Calu3 (cell line): ENCODE measurements at places on chromosomes 5 and 9. TPM values are rescaled to one million over a fixed set of nuclear protein-coding genes. Genes with fewer than 3 reads are reported as not detected.

GRCh38 chr9:129412814-129413536, 207.9 kb downstream of the C9orf50 start:
- peaks cover 28% of the 10 kb centered on the region for H3K36me3 ChIP-seq
- no peaks in the 10 kb centered on the region for H3K27me3 ChIP-seq
- H3K27ac ChIP-seq, result peak overlapping the region; percentile 92
- peak overlapping the region; percentile 55 for H3K4me3 ChIP-seq
- peak; percentile 27 for DNase-seq
- peaks cover 30% of the 10 kb centered on the region for H3K4me1 ChIP-seq

- H3K27ac ChIP-seq, result no peak overlapping the region
- no peaks in the 10 kb centered on the region for H3K36me3 ChIP-seq
- no peaks in the 10 kb centered on the region for H3K27me3 ChIP-seq
- DNase-seq, result no peak
- H3K4me1 ChIP-seq, result no peaks in the 10 kb centered on the region
- H3K4me3 ChIP-seq, result no peak overlapping the region
Observed at GRCh38 chr5:92313385-92313784, 930.3 kb upstream of the ARRDC3 start.

- H3K4me1 ChIP-seq, result no peaks in the 10 kb centered on the region
- H3K36me3 ChIP-seq, result no peaks in the 10 kb centered on the region
- no peak overlapping the region for H3K27ac ChIP-seq
- H3K27me3 ChIP-seq, result peaks cover 29% of the 10 kb centered on the region
Observed at GRCh38 chr9:88969646-88970373, 21.5 kb upstream of the S1PR3 start.

DNA sequence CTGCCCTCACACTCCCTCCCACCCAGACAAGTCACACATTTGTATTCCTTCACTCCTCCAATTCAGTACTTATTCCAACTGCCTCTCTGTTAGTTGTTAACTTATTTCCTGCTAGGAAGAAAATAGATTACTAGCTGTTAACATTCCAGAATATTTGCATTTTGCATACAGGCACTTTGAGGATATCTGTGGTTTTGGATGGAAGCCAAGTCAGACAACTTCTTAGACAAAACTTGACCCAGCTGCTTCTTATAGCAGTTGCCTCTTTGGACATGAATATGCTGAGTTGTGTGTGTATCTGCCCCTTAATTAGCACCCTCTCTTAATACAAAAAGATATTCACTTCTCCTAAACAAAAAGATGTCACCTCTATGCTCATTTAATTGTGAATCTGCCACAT, 1280.6 kb upstream of the ACO1 start:
- no peaks in the 10 kb centered on the region for H3K27me3 ChIP-seq
- no peak overlapping the region for H3K27ac ChIP-seq
- peaks cover 19% of the 10 kb centered on the region for H3K4me1 ChIP-seq

GRCh38 chr9:130283539-130284248, 18.1 kb downstream of the HMCN2 start:
- H3K27me3 ChIP-seq, result peaks cover 78% of the 10 kb centered on the region
- no peak for DNase-seq
- no peak overlapping the region for H3K4me3 ChIP-seq

GRCh38 chr9:135085830-135086546, 1.5 kb upstream of the OLFM1 start:
- H3K27ac ChIP-seq, result no peak overlapping the region
- peaks cover 32% of the 10 kb centered on the region for H3K27me3 ChIP-seq
- DNase-seq, result peak; percentile 76
- peaks cover 9% of the 10 kb centered on the region for H3K4me1 ChIP-seq
- H3K36me3 ChIP-seq, result no peaks in the 10 kb centered on the region

DNA sequence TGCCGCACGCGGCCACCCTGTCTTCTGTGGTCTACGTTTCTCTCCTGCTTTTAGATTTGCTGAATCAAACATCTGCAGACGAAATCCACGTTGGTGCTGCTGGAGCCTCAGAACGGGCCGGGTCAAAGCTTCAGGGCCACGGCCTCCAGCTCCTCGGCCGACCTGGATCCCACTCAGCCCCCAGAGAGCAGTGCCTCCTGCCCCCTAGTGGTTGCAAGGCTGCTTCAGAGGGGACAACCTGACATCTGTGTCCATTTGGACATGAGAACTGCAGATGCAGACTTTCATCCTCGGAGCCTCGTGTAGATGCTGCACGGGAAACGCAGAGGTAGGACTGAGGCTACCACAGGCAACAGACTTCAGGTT, 23.0 kb upstream of the SLC6A3 start:
- H3K27me3 ChIP-seq, result no peaks in the 10 kb centered on the region
- no peak overlapping the region for H3K4me3 ChIP-seq
- no peaks in the 10 kb centered on the region for H3K4me1 ChIP-seq
- H3K27ac ChIP-seq, result no peak overlapping the region
- peaks cover 30% of the 10 kb centered on the region for H3K36me3 ChIP-seq

DNA sequence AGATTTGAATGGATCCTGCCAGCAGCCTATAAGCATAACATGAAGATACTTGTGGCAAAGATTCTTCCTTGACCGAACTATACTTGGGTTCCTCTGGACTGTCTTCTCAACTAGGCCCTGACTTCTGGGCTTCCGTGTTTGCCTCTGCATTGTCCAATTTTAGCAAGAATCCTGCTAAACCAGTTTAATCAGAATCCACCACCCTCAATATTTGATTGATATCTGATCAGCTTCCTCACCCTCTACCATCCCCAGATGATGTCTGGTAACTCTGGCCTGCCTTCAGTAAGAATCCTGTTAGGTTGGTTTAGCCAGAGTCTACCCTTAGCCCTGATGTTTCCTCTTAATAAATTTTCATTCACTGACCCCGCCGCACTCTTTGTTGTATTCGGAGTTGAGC, 54.4 kb upstream of the GALNT10 start:
- H3K4me1 ChIP-seq, result no peaks in the 10 kb centered on the region
- no peak for DNase-seq
- H3K27ac ChIP-seq, result no peak overlapping the region
- H3K4me3 ChIP-seq, result no peak overlapping the region
- H3K36me3 ChIP-seq, result no peaks in the 10 kb centered on the region
- peaks cover 61% of the 10 kb centered on the region for H3K27me3 ChIP-seq

GRCh38 chr5:165410476-165410875, 1905.1 kb downstream of the MAT2B start:
- H3K27me3 ChIP-seq, result no peaks in the 10 kb centered on the region
- no peak overlapping the region for H3K27ac ChIP-seq
- no peaks in the 10 kb centered on the region for H3K36me3 ChIP-seq
- no peaks in the 10 kb centered on the region for H3K4me1 ChIP-seq
- H3K4me3 ChIP-seq, result no peak overlapping the region
- DNase-seq, result no peak

- H3K4me3 ChIP-seq, result peak overlapping the region; percentile 94
- peak; percentile 24 for DNase-seq
- no peaks in the 10 kb centered on the region for H3K27me3 ChIP-seq
- peaks cover 42% of the 10 kb centered on the region for H3K36me3 ChIP-seq
Observed at GRCh38 chr5:65923339-65923738, 3.0 kb upstream of the ERBIN start.

GRCh38 chr9:69604568-69605219, 67.5 kb downstream of the APBA1 start:
- no peak overlapping the region for H3K4me3 ChIP-seq
- no peak for DNase-seq
- H3K27me3 ChIP-seq, result no peaks in the 10 kb centered on the region
- no peaks in the 10 kb centered on the region for H3K36me3 ChIP-seq

DNA sequence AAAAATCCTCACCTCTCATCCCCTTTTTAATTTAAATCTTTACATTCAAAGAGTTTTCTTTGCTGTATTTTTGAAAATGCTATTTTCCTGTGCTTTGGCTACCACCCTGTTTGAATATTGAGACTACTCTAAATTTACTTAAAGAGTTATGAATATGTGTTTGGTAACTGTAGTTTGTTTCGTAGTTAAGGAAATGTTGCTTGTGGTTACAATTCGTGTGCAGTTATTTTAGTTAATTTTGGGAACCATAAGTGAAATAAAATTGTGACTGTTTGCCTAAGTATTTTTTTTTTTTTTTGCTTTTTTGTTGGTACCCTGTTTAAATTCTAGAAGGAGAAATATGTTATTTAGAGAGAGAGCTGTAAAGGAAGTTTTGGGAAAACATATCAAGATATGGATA, 78.7 kb downstream of the XRCC4 start:
- no peaks in the 10 kb centered on the region for H3K36me3 ChIP-seq
- no peak for DNase-seq
- no peak overlapping the region for H3K4me3 ChIP-seq
- no peaks in the 10 kb centered on the region for H3K27me3 ChIP-seq
- no peak overlapping the region for H3K27ac ChIP-seq

- no peak overlapping the region for H3K4me3 ChIP-seq
- H3K36me3 ChIP-seq, result no peaks in the 10 kb centered on the region
- no peak overlapping the region for H3K27ac ChIP-seq
- no peaks in the 10 kb centered on the region for H3K4me1 ChIP-seq
- DNase-seq, result no peak
- no peaks in the 10 kb centered on the region for H3K27me3 ChIP-seq
Observed at GRCh38 chr5:4027088-4027734, 431.6 kb downstream of the IRX1 start.

- H3K4me1 ChIP-seq, result no peaks in the 10 kb centered on the region
- DNase-seq, result peak; percentile 24
- no peak overlapping the region for H3K27ac ChIP-seq
- H3K27me3 ChIP-seq, result no peaks in the 10 kb centered on the region
- no peak overlapping the region for H3K4me3 ChIP-seq
- H3K36me3 ChIP-seq, result peaks cover 12% of the 10 kb centered on the region
Observed at GRCh38 chr5:7856855-7857254, 5.9 kb upstream of the CFAP90 start.

DNA sequence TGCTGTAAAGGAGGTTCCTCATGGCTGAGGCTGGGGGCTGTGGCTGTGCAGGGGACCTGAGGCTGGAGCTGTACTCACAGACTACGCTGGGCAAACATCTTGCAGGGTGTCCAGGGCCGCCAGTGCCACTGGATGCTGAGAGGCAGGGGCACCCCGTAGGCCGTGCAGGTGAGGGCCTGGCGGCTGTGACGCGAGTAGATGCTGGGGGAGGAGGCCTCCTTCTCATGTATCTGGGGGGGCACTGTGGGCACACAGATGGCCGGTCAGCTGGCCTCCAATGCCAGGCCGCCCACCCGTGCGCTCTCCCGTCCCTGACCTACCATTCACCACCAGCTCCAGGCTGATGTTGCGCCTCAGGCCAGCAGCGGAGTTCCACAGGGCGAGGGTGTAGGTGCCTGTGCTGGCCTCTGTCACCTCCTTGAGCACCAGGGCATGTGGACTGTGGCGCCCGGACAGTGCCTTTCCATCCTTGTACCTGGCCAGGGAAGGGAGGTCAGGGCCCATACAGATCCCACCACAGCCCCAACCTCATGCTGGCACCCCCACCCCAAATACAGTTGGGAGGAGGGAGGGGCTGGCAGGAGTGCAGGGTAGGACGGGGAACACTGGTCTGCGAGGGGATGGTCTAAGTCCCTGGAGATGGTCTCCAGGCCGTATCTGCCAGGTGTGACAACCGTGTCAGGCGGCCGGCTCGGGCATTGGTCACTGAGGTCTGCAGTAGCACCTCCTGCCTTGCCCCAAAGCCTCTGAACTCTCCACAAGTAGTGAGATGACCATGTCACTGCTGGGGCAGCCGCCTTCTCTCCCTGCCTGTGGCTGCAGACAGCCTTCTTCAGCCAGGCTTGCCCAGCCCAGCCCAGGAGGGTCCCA, 23.4 kb downstream of the FLT4 start:
- H3K4me3 ChIP-seq, result no peak overlapping the region
- no peaks in the 10 kb centered on the region for H3K4me1 ChIP-seq
- DNase-seq, result no peak
- peaks cover 48% of the 10 kb centered on the region for H3K27me3 ChIP-seq
- no peaks in the 10 kb centered on the region for H3K36me3 ChIP-seq

DNA sequence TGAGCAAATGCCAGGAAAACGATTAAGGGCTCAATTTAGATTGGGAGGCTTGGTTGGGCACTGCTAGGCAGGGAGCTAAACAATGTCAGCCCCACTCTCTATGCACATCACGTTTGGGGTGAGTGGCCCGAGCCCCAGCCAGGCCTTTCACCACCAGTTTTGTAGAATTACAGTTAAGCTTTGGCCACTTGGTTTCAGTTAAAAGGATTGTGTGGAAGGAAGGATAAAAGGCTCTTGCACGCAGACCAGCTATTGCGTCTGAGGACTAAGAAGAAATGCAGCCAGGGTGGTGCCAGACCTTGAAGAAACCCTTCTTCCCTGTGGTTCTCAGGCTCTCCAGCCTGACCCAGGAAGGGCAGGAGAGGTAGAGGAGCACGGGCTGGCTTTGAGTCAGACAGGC, 125.3 kb upstream of the SLC44A1 start:
- no peak overlapping the region for H3K4me3 ChIP-seq
- H3K27ac ChIP-seq, result no peak overlapping the region
- no peaks in the 10 kb centered on the region for H3K4me1 ChIP-seq
- DNase-seq, result no peak
- H3K36me3 ChIP-seq, result no peaks in the 10 kb centered on the region
- H3K27me3 ChIP-seq, result no peaks in the 10 kb centered on the region

GRCh38 chr5:4976902-4977301, 163.2 kb upstream of the ADAMTS16 start:
- no peaks in the 10 kb centered on the region for H3K36me3 ChIP-seq
- no peak overlapping the region for H3K27ac ChIP-seq
- DNase-seq, result no peak
- H3K4me1 ChIP-seq, result no peaks in the 10 kb centered on the region

DNA sequence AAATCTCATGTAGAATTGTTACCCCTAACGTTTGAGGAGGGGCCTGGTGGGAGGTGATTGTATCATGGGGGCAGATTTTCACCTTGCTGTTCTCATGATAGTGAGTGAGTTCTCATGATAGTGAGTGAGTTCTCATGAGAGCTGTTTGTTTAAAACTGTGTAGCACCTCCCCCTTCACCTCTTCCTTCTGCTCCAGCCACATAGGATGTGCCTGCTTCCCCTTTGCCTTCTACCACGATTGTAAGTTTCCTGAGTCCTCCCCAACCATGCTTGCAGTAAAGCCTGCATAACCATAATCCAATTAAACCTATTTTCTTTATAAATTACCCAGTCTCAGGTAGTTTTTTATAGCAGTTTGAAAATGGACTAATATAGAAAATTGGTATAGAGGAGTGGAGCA, 1783.7 kb upstream of the CDH9 start:
- no peak overlapping the region for H3K4me3 ChIP-seq
- no peaks in the 10 kb centered on the region for H3K27me3 ChIP-seq

The FLT4 gene
- not detected in 2 replicates for total RNA-seq

The AQP3 gene
- 4.6 and 10.4 TPM in 2 replicates for total RNA-seq

The TNFSF15 gene
- total RNA-seq, result 4.9 and 7.5 TPM in 2 replicates

The INSL4 gene
- 0.44 and 0.54 TPM in 2 replicates for total RNA-seq

The PCDHB9 gene
- total RNA-seq, result 2.4 and 3.5 TPM in 2 replicates

The CAMK2A gene
- total RNA-seq, result not detected in 2 replicates

The SLC6A7 gene
- not detected in 2 replicates for total RNA-seq

The PDE6A gene
- not detected in 2 replicates for total RNA-seq

The PTPN3 gene
- total RNA-seq, result 25.0 and 28.3 TPM in 2 replicates
